ENCODE measurements at places on chromosomes 6 and 20.

- no peak for DNase-seq
Measured at GRCh38 chr6:32664827-32665362, 1.6 kb downstream of the HLA-DQB1 start.

- DNase-seq = no peak
Measured at GRCh38 chr6:43437700-43438099, 10.4 kb downstream of the ABCC10 start.

GRCh38 chr6:142429195-142429594 is 127.4 kb downstream of the ADGRG6 start:
- no peak for DNase-seq

DNA sequence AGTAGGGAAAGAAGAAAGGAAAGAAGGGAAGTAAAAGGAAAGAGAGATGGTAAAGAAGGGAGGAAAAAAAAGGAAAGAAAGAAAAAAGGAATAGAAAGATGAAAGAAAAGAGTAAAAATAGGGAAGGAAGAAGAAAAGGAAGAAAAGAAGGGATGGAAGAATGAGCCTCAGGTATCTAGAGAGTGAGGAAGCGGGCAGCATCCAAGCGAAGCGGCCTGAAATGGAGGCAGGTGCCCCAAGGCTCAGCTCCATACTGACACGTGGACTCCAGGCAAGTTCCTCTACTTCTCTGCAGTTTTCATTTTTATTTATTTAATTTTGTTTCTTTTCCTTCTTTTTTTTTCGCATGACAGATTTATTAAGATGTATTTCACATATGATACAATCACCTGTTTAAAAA is 373.1 kb downstream of the ESR1 start:
- no peak for DNase-seq

DNA sequence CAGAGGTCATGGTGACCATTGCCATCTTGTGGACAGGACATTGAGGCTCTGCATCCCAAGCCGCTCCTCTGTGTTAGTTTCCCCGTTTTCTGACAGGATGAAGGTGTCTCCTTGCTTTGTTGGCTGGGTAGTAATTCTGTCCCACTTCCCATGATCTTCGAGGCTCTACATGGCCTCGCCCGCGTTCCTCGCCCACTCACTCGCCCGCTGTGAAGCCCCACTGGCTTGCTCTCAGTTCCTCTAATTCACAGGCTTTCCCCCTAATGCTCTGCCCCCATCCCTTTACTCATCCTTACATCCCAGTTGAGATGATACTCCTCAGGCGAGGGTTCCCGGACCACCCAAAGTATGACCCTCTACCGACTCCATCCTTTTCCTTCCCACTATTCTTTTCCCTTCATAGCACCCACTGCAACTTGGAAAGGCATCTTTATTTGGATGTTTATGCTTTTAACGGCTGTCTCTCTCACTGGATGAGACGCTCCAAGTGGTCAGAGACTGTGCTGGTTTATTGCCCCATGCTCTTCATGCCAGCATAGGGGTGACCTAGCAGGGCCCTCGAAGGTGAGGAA is 511 bp upstream of the SLC35B2 start:
- no peak for DNase-seq

DNA sequence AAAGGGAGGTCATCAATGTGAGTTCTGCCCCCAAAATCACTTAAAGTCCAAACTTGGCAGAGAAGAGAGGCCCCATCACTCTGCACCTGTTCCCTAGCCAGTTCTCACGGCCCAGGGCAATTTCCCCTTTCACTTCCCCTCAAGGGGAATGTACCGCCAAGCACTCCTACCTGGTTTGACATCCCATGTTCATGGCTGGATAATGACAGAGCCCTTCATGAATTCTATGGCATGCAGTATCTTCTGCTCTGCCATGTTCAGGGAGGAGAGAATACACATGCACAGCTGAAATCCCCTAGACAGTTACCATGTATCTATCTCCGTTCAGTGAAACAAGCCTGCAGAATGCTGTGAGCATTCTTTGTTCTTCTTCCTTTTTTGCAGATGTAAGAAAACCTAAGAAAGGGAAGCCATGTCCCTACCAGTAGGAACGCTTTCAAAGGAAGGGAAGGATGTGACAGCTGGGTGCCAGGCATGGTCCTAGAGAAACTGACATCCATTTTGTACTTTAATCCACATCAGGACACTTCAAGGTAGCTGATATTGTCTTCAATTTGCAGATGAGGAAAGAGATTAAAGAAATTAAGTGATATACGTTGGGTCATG is 79.8 kb upstream of the ARID1B start:
- no peak for DNase-seq
